Activated naive CD8-positive, alpha-beta T cell treated with anti-CD3 and anti-CD28 coated beads, Interleukin-2, amount 10 ng/mL, durations not matched to agents 7 days and 5 days (primary cell): ENCODE measurements at places on chromosomes 7 and 10.

DNA sequence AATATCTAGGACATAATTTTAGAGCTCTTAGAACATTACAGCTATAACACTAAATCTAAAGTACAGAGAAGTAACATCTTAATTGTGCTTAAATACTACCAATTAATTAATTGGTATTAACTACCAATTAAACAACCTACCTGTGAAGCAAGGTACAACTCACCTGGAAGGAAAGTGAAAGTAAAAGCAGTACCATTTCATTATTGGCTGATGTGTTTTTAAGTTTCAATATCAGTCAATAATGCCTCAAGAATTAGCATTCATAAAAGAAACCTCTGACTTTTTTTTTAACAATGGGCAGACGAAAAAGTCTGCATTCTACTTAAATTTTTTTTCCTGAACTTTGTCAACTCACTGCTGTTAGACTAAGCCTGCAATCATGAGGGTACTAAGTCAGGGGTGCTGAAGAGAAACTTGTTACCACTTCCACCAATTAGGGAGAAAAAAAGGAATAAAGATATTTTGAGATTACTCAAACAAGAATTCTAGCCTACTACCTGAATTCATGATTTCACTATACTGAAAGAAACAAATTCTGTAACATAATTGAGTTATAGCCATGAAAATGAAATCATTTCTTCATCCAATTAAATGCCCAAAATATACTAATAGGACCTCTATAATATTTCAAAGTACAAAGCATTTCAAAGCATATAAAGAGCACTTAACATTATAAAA is 19.9 kb downstream of the UPF2 start:
- no peak for DNase-seq
- peak overlapping the region; percentile 77 for H3K27ac ChIP-seq
- peaks cover 16% of the 10 kb centered on the region for H3K4me1 ChIP-seq
- no peaks in the 10 kb centered on the region for H3K27me3 ChIP-seq
- H3K4me3 ChIP-seq: peak overlapping the region; percentile 67
- H3K36me3 ChIP-seq: peaks cover 18% of the 10 kb centered on the region

DNA sequence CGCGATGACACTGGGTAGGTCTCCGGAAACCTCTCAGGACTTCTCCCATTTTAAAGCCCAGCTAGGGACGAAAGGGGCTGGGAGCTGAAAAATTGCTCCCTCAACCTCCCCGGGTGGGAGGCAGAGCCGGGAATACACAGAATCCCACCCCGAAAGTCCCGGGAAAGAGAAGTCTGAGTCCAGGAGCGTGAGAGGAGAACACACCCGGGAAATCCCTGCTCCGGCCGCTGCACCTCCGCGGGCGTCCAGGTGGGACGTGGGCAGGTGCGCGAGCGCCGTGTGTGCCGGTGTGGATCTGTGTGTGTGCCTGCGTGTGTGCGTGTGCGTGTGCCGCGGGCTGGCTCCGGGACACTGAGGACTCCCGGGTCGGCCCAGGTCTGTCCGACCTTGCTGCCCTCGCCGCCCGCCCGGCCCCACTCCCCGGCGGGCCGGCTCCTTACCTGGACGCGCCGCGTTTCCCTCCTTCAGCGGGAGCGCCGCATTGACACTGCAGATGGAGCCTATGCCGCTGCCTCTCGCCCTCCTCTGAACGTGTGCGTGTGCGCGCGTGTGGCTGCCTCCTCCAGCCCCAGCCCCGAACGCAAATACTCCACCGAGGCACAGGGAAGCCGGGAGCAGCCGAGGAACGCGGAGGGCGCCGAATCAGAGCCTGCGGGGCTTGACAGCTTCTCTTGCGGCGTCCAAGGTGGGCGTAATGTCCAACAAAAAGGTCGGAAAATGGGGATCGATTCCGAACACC is at the start of gene PLXNA4:
Gene PLXNA4, minus strand, starts transcription at position 489 of the 739 bp plus-strand sequence. CDS start 67,777 bp downstream, outside the sequence.
- peak within 1 kb of the TSS; percentile 91 for H3K4me3 ChIP-seq
- peak; percentile 55 for DNase-seq
- peaks cover 22% of the 10 kb centered on the region for H3K36me3 ChIP-seq
- H3K4me1 ChIP-seq: peaks cover 45% of the 10 kb centered on the region
- peak within 1 kb of the TSS; percentile 11 for H3K27ac ChIP-seq

DNA sequence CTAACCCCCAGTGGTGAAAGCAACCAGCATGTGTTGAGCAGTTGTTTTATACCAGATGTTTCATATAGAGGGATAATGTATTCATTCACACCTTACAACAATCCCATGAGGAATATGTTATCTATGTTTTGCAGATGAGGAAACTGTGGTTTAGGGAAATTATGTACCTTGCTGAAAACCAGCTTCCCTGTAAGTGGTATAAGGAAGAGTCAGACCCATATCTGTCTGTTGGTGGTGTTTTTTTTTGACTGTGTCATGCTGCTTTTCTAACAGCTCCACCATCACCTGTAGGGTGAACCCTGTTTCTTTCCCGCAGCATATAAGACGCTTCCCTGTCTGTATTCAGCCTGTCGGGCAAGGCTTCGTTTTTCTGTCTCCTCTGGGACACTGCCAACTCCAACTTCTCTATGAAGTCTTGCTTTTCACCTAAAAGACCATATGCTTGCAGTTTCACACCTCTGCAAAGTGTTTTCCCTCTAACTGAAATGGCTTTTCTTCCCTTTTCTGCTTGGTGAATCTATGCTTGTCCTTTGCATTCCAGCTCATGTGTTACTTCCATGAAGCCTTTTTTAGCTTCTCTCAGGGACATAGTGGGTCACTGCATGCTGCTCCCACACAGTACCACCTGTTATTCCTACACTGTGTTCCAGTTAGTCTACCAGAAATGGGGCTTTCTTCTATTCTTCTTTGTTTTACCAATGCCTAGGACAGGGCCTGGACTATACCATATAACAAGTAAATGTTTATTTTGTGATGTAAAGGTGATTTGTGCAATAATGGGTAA is 92.8 kb downstream of the ST7 start:
- DNase-seq: no peak
- H3K4me1 ChIP-seq: peaks cover 23% of the 10 kb centered on the region
- H3K4me3 ChIP-seq: no peak overlapping the region

GRCh38 chr7:920351-921070 is 34.0 kb downstream of the ADAP1 start:
- H3K4me3 ChIP-seq: no peak overlapping the region
- H3K36me3 ChIP-seq: peaks cover 2% of the 10 kb centered on the region
- H3K27ac ChIP-seq: no peak overlapping the region
- peaks cover 6% of the 10 kb centered on the region for H3K4me1 ChIP-seq
- DNase-seq: peak; percentile 36

GRCh38 chr10:95332666-95333249 is 42.0 kb upstream of the PDLIM1 start:
- no peaks in the 10 kb centered on the region for H3K36me3 ChIP-seq
- H3K4me1 ChIP-seq: peaks cover 2% of the 10 kb centered on the region
- DNase-seq: no peak

- H3K36me3 ChIP-seq: no peaks in the 10 kb centered on the region
- no peaks in the 10 kb centered on the region for H3K4me1 ChIP-seq
- H3K27ac ChIP-seq: no peak overlapping the region
- peaks cover 11% of the 10 kb centered on the region for H3K27me3 ChIP-seq
- H3K4me3 ChIP-seq: no peak overlapping the region
- no peak for DNase-seq
Observed at GRCh38 chr7:23938937-23939552, 229.0 kb downstream of the STK31 start.

- H3K4me1 ChIP-seq: peaks cover 2% of the 10 kb centered on the region
- no peak overlapping the region for H3K27ac ChIP-seq
- DNase-seq: no peak
- peaks cover 11% of the 10 kb centered on the region for H3K36me3 ChIP-seq
Observed at GRCh38 chr10:120861178-120861855, 10.2 kb downstream of the WDR11 start.

DNA sequence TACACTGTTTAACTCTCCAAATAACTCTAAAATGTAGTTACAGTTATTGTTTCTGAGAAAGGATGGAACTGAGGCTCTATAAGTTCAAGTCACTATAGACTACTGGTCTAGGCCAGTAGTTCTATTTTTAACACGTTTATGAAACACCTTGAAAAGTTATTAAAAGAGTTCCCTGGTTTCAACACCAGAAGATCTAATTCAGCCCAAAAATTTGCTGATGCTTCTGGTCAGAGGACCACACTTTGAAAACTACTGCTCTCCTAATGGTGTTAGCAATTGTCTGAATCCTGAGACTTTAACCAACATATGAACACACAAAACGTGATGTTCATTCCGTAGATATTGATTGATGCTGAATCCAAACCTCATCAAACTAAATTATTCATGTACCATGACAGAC is 658.6 kb upstream of the STEAP1 start:
- no peak overlapping the region for H3K27ac ChIP-seq
- no peak overlapping the region for H3K4me3 ChIP-seq
- no peaks in the 10 kb centered on the region for H3K36me3 ChIP-seq
- DNase-seq: no peak
- H3K27me3 ChIP-seq: peaks cover 2% of the 10 kb centered on the region

DNA sequence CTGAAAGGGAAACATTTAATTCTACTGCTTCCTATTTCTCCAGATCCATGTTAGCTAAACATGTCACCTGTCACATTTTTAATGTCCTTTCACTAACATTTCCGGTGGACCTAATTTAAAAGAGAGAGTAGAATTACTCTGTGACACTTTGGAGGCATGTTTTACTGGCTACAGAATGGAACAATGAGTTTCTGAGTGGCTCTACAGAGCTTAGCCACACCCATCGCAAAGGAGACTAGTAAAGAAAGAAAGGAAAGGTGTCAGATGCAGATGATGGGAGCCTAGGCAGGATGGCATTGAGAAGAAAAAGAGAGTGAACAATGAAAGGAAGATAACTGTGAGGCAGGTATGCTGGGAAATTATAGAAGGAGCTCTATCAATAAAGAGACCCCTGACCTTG is 35.9 kb downstream of the NDUFB2 start:
- no peaks in the 10 kb centered on the region for H3K27me3 ChIP-seq
- no peak overlapping the region for H3K27ac ChIP-seq
- DNase-seq: no peak
- H3K4me1 ChIP-seq: peaks cover 1% of the 10 kb centered on the region
- H3K4me3 ChIP-seq: no peak overlapping the region

DNA sequence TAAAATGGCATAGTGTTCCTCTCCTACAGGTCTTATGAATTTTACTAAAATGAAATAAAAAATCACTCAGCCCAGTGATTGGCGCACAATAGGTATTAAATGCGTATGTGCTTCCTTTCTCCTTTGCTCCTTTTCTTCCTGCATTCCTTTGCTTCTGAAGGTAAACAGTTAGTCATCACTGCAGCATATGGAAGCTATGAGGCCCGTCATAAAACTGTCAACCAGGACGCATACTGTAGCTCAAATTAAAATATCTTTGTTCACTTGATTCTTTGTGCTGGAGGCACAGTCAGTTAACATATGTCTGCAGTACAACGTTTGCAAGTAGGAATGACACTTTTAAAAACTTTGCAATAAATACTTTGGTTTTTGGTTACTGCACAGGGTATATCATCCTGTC is 374.7 kb downstream of the TCERG1L start:
- no peak overlapping the region for H3K4me3 ChIP-seq
- H3K27me3 ChIP-seq: no peaks in the 10 kb centered on the region
- H3K4me1 ChIP-seq: no peaks in the 10 kb centered on the region
- no peaks in the 10 kb centered on the region for H3K36me3 ChIP-seq
- no peak for DNase-seq

DNA sequence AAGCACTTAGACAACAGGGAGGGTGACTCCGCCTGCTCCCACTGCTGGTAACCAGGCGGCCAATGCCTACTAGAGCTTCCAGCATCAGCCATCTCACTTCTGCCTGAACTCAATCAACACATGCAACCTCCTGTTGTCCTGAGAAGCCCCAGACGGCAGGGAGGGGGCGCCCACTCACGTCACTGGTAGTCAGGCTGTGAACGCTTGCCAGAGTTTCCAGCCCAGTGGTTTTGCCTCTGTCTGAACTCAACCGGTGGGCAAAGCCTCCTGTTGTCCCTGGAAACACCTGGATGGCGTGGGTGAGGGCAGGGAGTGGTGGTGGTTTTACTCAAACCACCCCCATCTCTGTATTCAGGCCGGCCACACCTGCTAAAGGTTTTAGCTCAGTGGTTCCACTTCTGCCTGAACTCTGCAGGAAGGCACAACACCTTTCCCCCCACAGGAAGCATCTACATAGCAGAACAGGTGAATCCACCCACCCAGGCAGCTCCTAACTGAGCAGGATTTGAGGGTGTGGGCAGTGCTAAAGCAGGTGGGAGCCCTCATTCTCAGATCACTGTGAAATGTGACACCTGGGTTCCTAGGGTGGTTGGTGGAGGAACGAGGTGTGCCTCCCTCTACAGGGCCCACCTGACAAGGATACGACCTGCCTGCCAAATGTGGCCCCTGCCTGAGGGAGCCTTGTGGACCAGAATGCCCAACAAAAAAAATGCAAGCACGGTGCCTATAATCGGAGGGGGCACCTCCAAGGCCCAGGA is 563.0 kb upstream of the SEMA3D start:
- H3K4me1 ChIP-seq: no peaks in the 10 kb centered on the region
- H3K4me3 ChIP-seq: no peak overlapping the region
- H3K36me3 ChIP-seq: no peaks in the 10 kb centered on the region
- H3K27ac ChIP-seq: no peak overlapping the region
- no peak for DNase-seq

DNA sequence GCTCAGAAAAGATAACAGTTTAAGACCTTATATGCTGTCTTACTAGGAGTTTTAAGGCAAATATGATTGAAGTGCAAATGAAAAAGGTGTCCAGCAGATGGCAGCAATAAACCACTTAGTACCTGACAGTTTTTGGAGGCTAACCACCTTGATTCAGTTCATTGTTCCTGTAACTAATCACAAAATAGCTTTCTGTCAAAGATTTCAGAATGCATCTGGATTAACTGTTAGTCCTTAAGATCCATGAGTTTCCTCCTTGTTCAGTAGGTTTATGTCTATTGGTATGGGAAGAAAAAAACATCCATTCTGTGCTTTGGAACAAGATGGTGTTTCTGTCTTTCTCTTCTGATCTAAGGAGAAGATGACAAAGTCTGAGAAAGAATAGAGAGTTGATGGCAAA is 46.6 kb downstream of the CCSER2 start:
- DNase-seq: no peak
- no peaks in the 10 kb centered on the region for H3K27me3 ChIP-seq
- H3K27ac ChIP-seq: no peak overlapping the region
- H3K36me3 ChIP-seq: peaks cover 11% of the 10 kb centered on the region

GRCh38 chr10:120286280-120286679 is 170.7 kb upstream of the PLPP4 start:
- H3K4me3 ChIP-seq: no peak overlapping the region
- no peak overlapping the region for H3K27ac ChIP-seq
- no peaks in the 10 kb centered on the region for H3K4me1 ChIP-seq
- H3K36me3 ChIP-seq: no peaks in the 10 kb centered on the region
- no peak for DNase-seq

DNA sequence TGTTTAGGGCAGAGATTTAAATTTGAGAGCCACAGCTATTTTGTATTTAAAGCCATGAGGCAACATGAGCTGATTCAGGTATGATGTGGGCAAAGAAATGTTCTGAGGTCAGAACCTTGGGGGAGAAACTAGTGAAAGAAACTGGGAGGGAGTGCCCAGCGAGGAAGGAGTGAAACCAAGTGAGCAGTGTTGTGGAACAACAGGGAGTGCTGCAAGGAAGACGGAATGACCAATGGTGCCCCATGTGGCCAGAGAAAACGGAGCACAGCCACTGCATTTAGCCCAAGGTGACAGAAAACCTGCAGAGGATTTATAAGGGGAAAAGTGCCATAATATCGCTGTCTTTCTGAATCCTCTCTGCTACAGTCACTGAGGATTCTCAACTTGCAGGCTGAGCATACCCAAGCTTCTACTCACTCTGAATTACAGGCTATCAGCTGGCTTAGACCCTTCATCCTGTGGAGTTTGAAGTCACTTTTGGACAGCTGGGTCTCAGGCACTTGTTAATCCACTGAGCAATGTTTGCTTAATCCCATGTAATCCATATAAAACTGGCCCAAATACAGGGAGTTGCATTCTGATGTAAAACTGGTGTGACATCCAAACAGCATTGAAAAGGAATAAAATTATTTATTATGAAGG is 777.3 kb downstream of the CCSER2 start:
- DNase-seq: no peak
- H3K4me1 ChIP-seq: no peaks in the 10 kb centered on the region
- no peak overlapping the region for H3K27ac ChIP-seq
- H3K4me3 ChIP-seq: no peak overlapping the region
- H3K27me3 ChIP-seq: no peaks in the 10 kb centered on the region
